ENCODE measurements at places on chromosomes 6 and 20.

- H3K4me1 ChIP-seq: no peaks in the 10 kb centered on the region
- no peaks in the 10 kb centered on the region for H3K36me3 ChIP-seq
- H3K4me3 ChIP-seq: no peak overlapping the region
- DNase-seq: no peak
Measured at GRCh38 chr6:68476611-68477010, 158.5 kb upstream of the ADGRB3 start.

GRCh38 chr20:51189814-51190782 lies 167.2 kb upstream of the KCNG1 start:
- no peak for DNase-seq
- peaks cover 2% of the 10 kb centered on the region for H3K36me3 ChIP-seq
- H3K4me3 ChIP-seq: no peak overlapping the region
- no peaks in the 10 kb centered on the region for H3K4me1 ChIP-seq

DNA sequence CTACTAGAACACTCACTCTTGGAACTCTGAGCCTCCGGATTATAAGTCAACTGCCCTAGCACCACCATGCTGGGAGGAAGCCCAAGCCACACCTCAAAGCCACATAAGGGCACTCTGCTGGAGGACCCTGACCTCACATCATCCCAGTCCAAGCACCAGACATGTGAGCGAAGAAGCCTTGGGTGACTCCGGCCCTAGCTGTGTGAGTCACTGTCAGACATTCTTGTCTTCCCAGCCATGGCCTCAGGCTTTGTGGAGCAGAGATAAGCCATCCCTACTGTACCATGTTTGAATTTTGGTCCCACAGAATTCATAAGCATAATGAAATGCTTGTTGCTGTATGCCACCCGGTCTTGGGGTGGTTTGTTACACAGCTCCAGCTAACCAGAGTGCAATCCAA lies 247.7 kb downstream of the SOD2 start:
- H3K27ac ChIP-seq: no peak overlapping the region
- H3K27me3 ChIP-seq: peaks cover 45% of the 10 kb centered on the region
- no peak overlapping the region for H3K4me3 ChIP-seq
- no peaks in the 10 kb centered on the region for H3K4me1 ChIP-seq

DNA sequence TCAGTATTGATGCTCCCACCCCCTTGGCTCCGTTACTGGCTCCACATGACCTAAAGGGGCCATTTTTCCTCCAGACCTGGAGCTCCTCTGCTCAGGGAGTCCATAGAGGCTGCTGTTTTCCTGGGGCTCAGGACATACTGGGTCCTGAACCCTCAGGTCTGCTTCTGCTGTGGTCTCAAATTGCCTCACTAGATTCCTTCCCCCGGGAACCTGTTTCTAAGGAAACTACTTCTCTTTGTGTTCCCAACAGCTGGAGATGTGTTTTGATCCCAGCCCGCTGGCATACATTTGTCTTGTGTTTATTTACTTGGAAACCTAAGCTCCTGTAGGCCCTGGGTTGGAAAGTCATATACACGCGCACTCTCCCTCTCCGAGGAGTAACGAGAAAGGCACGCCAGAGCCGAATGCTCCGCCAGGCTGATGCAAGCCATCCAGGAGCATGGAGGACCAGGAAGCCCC lies 222.8 kb downstream of the UST start:
- H3K27ac ChIP-seq: no peak overlapping the region
- peaks cover 6% of the 10 kb centered on the region for H3K4me1 ChIP-seq
- H3K36me3 ChIP-seq: no peaks in the 10 kb centered on the region
- H3K4me3 ChIP-seq: no peak overlapping the region
- DNase-seq: no peak

DNA sequence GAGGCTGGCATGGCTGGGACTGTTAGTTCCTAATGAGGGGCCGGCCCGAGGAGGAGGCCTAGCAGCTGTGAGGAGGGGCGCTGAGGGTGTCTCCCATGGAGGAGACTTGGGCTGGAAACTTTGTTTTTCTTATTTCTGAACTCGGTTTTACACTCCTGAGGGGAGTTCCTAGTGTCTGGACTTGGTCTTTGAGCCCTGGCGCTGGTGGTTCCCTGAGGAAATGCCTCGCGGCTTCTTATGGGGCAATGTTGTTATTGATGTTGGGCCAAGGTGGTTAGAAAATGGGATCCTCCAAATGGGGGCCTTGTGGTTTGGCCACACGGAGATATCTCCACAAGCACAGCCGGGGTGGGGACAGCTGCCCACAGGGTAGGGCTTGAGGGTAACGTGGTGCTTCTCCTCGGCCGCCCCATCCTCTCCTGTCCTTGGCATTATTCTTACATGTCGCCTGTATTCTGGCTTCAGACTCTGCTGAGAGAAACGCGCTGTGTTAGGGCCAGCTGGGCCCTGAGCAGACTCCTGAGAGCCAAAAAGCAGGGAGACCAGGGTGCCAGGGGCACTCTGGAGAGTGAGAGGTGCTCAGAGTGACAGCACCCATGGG lies 136.9 kb downstream of the FOXO3 start:
- no peak overlapping the region for H3K27ac ChIP-seq
- no peaks in the 10 kb centered on the region for H3K4me1 ChIP-seq
- H3K36me3 ChIP-seq: no peaks in the 10 kb centered on the region
- no peak overlapping the region for H3K4me3 ChIP-seq
- H3K27me3 ChIP-seq: no peaks in the 10 kb centered on the region

DNA sequence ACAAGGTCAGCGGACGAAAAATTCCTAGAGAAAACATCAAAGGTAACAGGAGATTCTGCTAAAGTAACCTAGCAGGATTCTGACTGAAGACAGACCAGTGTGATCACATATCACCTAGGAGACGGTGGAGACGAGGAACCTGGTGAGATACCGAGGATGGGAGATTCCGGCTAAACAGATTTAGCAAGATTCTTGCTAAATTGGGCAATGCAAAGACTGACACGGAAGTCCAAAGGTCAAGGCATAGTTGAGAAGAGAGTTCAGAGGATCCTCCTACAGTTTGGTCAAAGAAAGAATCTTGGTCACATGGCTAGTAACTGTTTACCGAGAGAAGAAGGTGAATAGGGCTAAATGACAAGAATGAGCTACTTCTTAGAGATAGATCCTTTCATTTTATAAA lies 61.1 kb downstream of the TMEM170B start:
- DNase-seq: no peak
- H3K27me3 ChIP-seq: peaks cover 45% of the 10 kb centered on the region
- no peaks in the 10 kb centered on the region for H3K36me3 ChIP-seq
- H3K4me3 ChIP-seq: no peak overlapping the region
- no peaks in the 10 kb centered on the region for H3K4me1 ChIP-seq
- H3K27ac ChIP-seq: no peak overlapping the region

- peaks cover 1% of the 10 kb centered on the region for H3K36me3 ChIP-seq
- peaks cover 6% of the 10 kb centered on the region for H3K27me3 ChIP-seq
- no peaks in the 10 kb centered on the region for H3K4me1 ChIP-seq
- no peak for DNase-seq
- H3K27ac ChIP-seq: no peak overlapping the region
Measured at GRCh38 chr6:70629929-70630328, 37.8 kb upstream of the SMAP1 start.

DNA sequence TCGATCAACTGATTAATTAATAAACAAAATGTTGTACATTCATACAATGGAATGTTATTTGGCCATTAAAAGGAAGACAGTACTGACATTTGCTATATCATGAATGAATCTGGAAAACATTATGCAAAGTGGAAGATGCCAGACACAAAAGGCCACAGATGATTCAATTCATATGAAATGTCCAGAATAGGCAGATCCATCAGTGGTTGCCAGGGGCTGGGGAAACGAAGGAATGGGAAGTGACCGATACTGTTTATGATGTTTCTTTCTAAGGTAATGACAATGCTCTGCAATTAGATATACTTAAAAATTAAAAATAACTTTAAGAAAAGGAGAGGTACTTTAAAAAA lies 37.2 kb downstream of the ELOVL5 start:
- DNase-seq: no peak
- no peaks in the 10 kb centered on the region for H3K27me3 ChIP-seq
- peak overlapping the region; percentile 89 for H3K27ac ChIP-seq
- peaks cover 90% of the 10 kb centered on the region for H3K4me1 ChIP-seq

GRCh38 chr20:20593447-20594170 lies 118.8 kb downstream of the RALGAPA2 start:
- H3K4me3 ChIP-seq: no peak overlapping the region
- H3K27ac ChIP-seq: no peak overlapping the region
- H3K36me3 ChIP-seq: peaks cover 45% of the 10 kb centered on the region
- peaks cover 5% of the 10 kb centered on the region for H3K4me1 ChIP-seq

GRCh38 chr20:40680161-40680959 lies 8.7 kb downstream of the MAFB start:
- H3K4me1 ChIP-seq: peaks cover 9% of the 10 kb centered on the region
- H3K27ac ChIP-seq: no peak overlapping the region
- H3K4me3 ChIP-seq: no peak overlapping the region
- peaks cover 99% of the 10 kb centered on the region for H3K27me3 ChIP-seq

GRCh38 chr6:41066867-41067304 lies 5.3 kb downstream of the OARD1 start:
- H3K27ac ChIP-seq: peak overlapping the region; percentile 59
- H3K27me3 ChIP-seq: no peaks in the 10 kb centered on the region
- peak; percentile 50 for DNase-seq
- H3K36me3 ChIP-seq: peaks cover 35% of the 10 kb centered on the region
- H3K4me1 ChIP-seq: peaks cover 25% of the 10 kb centered on the region

DNA sequence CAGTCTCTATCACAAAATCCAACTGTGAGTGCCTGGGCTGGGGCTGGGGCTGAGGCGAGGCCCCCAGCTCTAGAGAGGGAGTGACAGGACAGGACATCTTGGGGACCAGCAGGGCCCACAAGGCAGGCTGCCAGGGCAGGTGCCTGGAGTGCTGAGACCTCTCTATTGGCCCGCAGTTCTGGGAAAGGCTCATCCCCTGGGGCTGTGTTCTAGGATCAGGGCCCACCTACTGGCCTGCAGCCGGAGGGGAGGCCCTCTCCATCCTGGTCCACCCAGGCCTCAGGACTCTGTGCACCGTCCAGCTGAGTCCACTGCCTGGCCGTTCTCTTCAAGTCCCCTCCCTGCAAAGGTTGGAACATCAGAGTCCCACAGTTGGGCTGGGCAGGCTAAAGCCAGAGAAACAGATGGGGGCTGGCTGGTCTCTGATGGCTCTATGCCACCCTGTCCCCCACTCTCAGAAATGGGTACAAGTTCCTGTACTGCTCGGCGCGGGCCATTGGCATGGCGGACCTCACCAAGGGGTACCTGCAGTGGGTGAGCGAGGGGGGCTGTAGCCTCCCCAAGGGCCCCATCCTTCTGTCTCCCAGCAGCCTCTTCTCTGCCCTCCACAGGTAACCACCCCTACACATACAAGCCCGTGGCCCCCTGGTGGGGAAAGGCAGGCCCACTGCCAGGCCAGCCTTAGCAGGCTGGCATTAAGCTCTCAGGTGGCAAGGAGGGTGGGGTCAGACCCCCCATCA lies 9.0 kb downstream of the EMILIN3 start:
- H3K4me1 ChIP-seq: no peaks in the 10 kb centered on the region
- DNase-seq: no peak
- no peak overlapping the region for H3K27ac ChIP-seq
- no peaks in the 10 kb centered on the region for H3K36me3 ChIP-seq
- H3K4me3 ChIP-seq: no peak overlapping the region

DNA sequence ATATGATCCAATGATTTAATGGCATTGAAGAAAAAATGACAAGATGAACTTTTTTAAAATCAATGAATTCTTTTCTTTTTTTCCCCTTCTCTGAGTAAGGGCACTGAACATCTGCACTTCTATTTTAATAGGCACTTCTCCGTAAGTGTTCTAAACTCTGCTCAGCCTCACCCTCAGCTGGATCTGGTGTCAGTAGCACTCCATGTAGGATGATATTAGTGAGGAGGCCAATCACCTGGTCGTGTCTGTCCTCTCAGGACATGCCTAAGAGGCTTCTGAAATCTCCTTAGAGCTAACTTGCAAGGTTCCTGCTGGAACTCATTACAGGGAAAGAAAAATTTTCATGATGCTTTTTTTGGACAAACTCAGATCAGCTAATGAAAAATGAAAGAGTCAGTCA lies 148.6 kb upstream of the MLIP start:
- H3K27ac ChIP-seq: no peak overlapping the region
- H3K4me1 ChIP-seq: no peaks in the 10 kb centered on the region
- peaks cover 21% of the 10 kb centered on the region for H3K27me3 ChIP-seq

- no peak for DNase-seq
- H3K27me3 ChIP-seq: peaks cover 43% of the 10 kb centered on the region
- H3K4me1 ChIP-seq: no peaks in the 10 kb centered on the region
- H3K36me3 ChIP-seq: no peaks in the 10 kb centered on the region
- no peak overlapping the region for H3K4me3 ChIP-seq
Measured at GRCh38 chr20:52864916-52865605, 107.1 kb upstream of the TSHZ2 start.

- H3K36me3 ChIP-seq: peaks cover 33% of the 10 kb centered on the region
- H3K4me1 ChIP-seq: peaks cover 50% of the 10 kb centered on the region
- peak overlapping the region; percentile 39 for H3K27ac ChIP-seq
- DNase-seq: no peak
- no peak overlapping the region for H3K4me3 ChIP-seq
- H3K27me3 ChIP-seq: no peaks in the 10 kb centered on the region
Measured at GRCh38 chr6:135044639-135045038, 10.0 kb downstream of the HBS1L start.

- H3K4me3 ChIP-seq: no peak overlapping the region
- H3K27me3 ChIP-seq: no peaks in the 10 kb centered on the region
- peaks cover 36% of the 10 kb centered on the region for H3K36me3 ChIP-seq
Measured at GRCh38 chr6:7900621-7901020, 10.0 kb downstream of the TXNDC5 start.

DNA sequence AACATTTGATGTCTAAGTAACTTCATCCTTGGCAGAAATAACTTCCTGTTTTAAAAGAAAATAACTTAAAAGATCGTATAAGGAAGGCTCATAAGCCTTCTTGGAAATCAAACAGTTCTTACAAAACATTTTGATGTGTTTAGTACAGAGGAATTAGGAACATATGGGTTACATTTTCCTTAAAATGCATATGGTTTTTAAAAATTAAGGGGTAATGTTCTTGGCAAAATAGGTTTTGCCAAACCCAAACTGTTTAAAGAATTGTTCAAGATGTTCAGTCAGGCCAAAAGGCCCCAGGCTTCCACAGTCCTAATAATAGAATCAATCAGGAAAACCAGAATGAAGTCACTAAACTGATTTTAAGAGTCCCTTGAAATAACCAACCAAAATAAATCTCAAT lies 142.7 kb upstream of the SLC35B3 start:
- H3K4me1 ChIP-seq: no peaks in the 10 kb centered on the region
- no peak overlapping the region for H3K27ac ChIP-seq
- H3K4me3 ChIP-seq: no peak overlapping the region
- no peaks in the 10 kb centered on the region for H3K27me3 ChIP-seq

DNA sequence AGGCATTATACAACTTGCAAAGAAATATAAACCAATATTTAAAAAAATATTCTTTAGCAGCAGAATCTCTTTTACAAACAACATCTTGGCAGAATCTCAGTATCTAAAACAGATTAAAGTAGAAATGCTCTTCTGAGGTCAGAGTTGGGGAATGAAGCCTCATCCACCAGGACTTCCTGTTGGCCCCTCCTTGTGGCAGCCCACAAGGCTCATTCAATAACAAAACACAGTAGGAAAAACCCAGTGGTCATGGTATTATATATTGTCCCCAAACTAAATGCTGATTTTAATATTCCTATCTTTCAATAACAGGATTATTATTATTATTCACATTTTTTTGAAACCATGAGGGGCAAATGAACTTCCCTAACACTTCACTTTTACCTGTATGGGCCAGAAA lies 368.6 kb downstream of the BTBD9 start:
- H3K4me1 ChIP-seq: peaks cover 7% of the 10 kb centered on the region
- no peak for DNase-seq

- DNase-seq: no peak
- no peak overlapping the region for H3K4me3 ChIP-seq
Measured at GRCh38 chr6:100155141-100155540, 161.1 kb upstream of the MCHR2 start.

- H3K36me3 ChIP-seq: no peaks in the 10 kb centered on the region
- H3K27me3 ChIP-seq: no peaks in the 10 kb centered on the region
- peak overlapping the region; percentile 15 for H3K27ac ChIP-seq
Measured at GRCh38 chr6:115001731-115002350, 659.0 kb upstream of the HS3ST5 start.
